Activated CD8-positive, alpha-beta T cell treated with anti-CD3 and anti-CD28 coated beads, Interleukin-2, amount 10 ng/mL, durations not matched to agents 7 days and 5 days (primary cell): ENCODE measurements at places on chromosomes 7 and 10. TPM values are rescaled to one million over a fixed set of nuclear protein-coding genes. Genes with fewer than 3 reads are reported as not detected.

GRCh38 chr7:150981644-150982043 is 3.5 kb upstream of the KCNH2 start:
- DNase-seq: no peak

DNA sequence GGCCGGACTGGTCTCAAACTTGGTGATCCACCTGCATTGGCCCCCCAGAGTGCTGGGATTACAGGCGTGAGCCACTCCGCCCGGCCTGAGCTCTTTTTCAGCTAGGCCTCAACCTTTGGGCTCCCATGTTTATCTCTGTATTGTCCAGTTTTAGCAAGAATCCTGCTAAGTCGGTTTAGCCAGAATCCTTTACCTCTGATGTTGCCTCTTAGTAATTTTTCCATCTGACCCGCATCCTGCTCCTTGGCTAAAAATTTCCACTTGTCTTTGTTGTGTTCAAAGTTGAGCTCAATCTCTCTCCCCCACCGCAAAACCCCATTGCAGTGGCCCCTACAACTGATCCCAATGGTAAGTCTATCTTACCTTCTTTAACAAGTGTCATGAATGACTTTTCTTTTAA is 20.7 kb upstream of the ST7 start:
- DNase-seq: no peak

Gene WNT8B
- total RNA-seq: 0.37 TPM

Gene SLC26A5
- not detected for total RNA-seq

DNA sequence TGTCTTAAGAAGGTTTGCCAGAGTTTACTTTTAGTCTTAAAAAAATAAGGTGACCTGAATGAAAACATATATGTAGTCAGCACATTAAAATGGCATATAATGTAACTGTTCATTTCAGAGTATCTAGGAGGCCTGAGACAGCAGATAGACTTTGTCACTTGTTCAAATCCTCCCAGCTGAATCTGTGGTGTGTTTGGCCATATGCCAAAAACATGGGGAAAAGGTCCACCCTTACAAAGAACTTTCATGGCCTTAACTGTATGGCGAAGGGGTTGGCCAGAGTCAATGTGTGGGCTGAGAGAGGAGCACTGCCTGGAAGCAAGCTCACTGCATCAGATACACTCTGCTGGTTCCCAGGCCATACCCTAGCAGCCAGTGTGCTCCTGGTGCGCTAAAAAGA is 113.7 kb downstream of the ALOX5 start:
- DNase-seq: no peak

Gene BCAP29
- 32.1 TPM for total RNA-seq

- no peak for DNase-seq
Measured at GRCh38 chr10:130801784-130802183, 509.7 kb downstream of the TCERG1L start.

DNA sequence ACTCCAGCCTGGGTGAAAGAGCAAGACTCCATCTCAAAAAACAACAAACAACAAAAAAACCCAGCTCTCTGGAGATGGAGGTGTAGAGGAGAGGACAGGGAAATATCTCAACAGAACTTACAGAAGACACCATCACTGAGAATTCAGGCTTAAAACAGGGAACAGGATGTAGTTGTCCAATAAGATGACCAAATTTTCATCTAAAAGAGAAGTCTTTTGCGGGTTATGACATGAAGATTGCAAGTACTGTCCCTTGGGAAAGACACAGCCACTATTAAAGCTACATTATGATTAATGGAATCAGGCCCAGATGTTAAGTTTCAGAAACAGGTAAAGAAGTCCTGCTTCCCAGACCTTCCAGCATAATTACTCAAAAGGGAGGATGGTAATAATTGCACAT is 235.2 kb upstream of the NRP1 start:
- DNase-seq: no peak

- DNase-seq: no peak
Measured at GRCh38 chr10:124904796-124905195, 37.1 kb upstream of the ZRANB1 start.

DNA sequence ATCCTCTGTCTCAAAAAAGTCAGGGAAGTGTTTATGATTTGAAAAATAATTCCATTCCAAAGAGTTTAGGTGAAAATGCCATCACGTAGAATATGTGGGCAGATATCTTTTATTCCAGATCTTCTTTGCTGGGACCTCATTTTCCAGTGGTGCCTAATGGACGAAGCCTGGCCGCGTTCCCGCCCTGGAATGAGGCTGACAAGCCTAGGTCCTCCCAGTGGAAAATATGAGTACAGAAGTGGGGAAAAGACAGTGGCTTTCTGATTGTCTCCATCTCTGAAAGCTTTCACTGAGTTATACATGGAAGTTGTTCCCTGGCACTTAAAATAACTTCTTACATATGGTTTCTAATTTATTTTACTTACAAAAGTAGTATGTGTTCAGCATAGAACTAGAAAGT is 139.4 kb downstream of the TACC2 start:
- no peak for DNase-seq

DNA sequence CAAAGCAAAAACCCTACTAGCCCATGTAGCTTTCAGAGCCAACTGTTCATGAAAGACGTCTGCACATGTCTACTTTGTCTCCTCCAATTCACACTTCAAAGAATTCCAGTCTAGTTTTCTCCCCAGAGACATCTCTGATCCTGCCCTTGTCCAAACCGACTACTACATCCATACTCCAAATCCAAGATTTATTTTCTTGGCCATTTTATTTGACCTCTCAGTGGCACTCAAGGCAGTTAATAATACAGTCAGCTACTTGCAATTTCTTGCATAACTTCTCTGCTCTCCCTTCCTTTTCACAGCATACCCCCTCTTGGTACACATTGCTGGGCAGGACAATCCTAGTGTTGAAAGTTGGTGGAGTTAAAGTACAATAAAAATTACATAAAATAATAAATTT is 170.9 kb upstream of the INHBA start:
- DNase-seq: no peak
